ENCODE measurements at places on chromosomes 3 and 15. TPM values are rescaled to one million over a fixed set of nuclear protein-coding genes. Genes with fewer than 3 reads are reported as not detected.
A peak's percentile ranks its signal among the peaks of the same experiment; 100 is the strongest.

DNA sequence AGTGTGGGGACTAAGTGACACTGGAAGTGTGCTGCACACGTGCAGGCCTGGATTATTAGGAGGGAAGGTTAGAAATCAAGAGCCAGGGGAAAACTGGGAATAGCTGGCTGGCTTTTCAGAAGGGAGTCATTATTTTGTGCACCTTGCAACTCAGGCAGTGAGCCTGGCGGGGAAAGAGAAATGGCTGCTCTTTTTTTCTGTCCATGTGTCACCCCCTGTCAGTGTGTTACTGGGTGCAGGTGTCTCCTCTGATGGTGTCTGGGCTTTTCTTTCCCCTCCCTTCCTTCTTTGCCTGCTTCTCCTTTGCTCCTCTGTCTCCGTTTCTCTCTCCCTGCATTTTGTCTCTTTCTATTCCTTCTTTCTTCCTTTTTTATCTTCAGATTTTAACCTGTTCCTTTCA is 130.7 kb downstream of the APBA2 start:
- no peak overlapping the region for H3K4me3 ChIP-seq
- H3K27me3 ChIP-seq: no peaks in the 10 kb centered on the region
- no peak overlapping the region for H3K27ac ChIP-seq
- H3K36me3 ChIP-seq: no peaks in the 10 kb centered on the region
- no peak for DNase-seq

GRCh38 chr3:184669578-184669977 is 42.3 kb downstream of the MAGEF1 start:
- H3K27me3 ChIP-seq: no peaks in the 10 kb centered on the region
- H3K4me1 ChIP-seq: no peaks in the 10 kb centered on the region
- DNase-seq: no peak
- H3K4me3 ChIP-seq: no peak overlapping the region
- no peak overlapping the region for H3K27ac ChIP-seq

DNA sequence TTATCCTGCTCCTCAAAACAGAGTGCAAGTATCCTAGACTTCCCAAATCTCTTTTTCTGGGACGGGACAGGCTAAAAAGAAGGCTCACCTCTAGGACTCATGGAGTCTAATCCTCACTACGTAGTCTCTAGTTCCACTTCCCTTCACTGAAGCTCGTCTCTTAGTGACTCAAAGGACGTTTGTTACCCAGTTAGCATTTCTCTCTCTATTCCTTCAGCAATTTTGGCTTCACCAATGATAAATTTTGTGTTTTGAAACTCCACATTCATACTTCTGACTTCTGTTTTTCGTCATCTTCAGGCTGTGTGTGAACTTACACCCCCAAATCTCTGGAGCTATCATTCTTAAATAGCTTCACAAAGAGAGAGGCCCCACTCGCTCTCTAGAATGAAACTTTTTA is 627.1 kb downstream of the NAALADL2 start:
- DNase-seq: no peak
- no peak overlapping the region for H3K27ac ChIP-seq

GRCh38 chr15:68885070-68885469 is 45.3 kb upstream of the SPESP1 start:
- H3K27ac ChIP-seq: no peak overlapping the region
- DNase-seq: no peak
- H3K36me3 ChIP-seq: no peaks in the 10 kb centered on the region
- no peak overlapping the region for H3K4me3 ChIP-seq
- peaks cover 12% of the 10 kb centered on the region for H3K4me1 ChIP-seq
- no peaks in the 10 kb centered on the region for H3K27me3 ChIP-seq

- H3K27ac ChIP-seq: no peak overlapping the region
- H3K4me3 ChIP-seq: no peak overlapping the region
- no peaks in the 10 kb centered on the region for H3K27me3 ChIP-seq
- no peaks in the 10 kb centered on the region for H3K36me3 ChIP-seq
- DNase-seq: no peak
These were observed 261.4 kb downstream of the EPHA3 start for GRCh38 chr3:89368846-89369245.

- no peaks in the 10 kb centered on the region for H3K36me3 ChIP-seq
- peaks cover 16% of the 10 kb centered on the region for H3K4me1 ChIP-seq
- H3K4me3 ChIP-seq: peak within 1 kb of the TSS; percentile 99
- peak within 1 kb of the TSS; percentile 94 for H3K27ac ChIP-seq
These were observed at the start of gene SH3BP5 for GRCh38 chr3:15332405-15333098. Gene SH3BP5, minus strand, starts transcription at chr3:15332586. Its CDS starts 178 bp downstream, at chr3:15332408.

- H3K36me3 ChIP-seq: no peaks in the 10 kb centered on the region
- no peak overlapping the region for H3K4me3 ChIP-seq
These were observed 1131.4 kb downstream of the IGSF11 start for GRCh38 chr3:117903226-117903625.

DNA sequence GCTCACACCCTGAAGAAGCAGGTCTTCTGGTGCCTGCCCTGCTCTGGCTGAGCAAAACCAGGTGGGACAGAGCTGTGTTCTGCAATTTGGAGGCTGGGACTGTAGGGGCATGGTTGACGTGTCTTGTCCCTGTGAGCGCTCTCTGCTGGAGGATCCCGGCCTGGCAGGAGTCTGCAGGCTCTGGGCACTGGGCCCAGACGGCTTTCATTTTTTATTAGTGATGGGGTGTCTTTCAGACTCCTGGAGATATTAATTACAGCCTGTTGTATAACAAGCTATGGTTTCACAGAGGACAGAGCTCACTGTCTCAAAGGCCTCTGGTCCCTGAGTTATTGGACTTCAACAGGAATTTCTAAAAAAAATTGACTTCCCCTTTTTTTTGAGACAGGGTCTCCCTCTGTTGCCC is 29.5 kb upstream of the ZNF710 start:
- no peak overlapping the region for H3K4me3 ChIP-seq
- H3K27me3 ChIP-seq: no peaks in the 10 kb centered on the region
- H3K27ac ChIP-seq: no peak overlapping the region
- no peaks in the 10 kb centered on the region for H3K4me1 ChIP-seq
- DNase-seq: no peak

- no peaks in the 10 kb centered on the region for H3K36me3 ChIP-seq
- H3K27ac ChIP-seq: no peak overlapping the region
- H3K4me1 ChIP-seq: no peaks in the 10 kb centered on the region
- DNase-seq: no peak
These were observed 250.5 kb downstream of the UACA start for GRCh38 chr15:70512772-70513362.

DNA sequence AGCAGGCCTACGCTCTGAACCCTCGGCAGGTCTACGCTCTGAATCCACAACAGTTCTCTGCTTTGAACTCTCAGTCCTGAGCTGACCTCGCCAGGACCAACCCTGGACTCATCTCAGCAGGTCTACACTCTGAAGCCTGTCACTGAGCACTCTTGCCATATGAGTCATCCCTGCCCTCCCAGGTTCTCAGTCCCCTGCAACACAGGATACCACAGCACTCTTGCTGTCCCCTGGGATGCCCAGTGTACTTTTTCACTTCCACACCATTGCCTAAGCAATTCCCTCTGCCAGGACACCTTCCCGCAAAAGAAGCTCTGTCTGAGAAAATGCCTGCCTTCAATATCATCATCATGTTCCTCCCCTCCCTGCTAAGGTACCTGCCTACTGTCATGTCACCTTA is 42.0 kb downstream of the NUP210 start:
- H3K4me1 ChIP-seq: peaks cover 6% of the 10 kb centered on the region
- no peak overlapping the region for H3K4me3 ChIP-seq
- H3K36me3 ChIP-seq: no peaks in the 10 kb centered on the region
- H3K27ac ChIP-seq: peak overlapping the region; percentile 76
- DNase-seq: no peak

DNA sequence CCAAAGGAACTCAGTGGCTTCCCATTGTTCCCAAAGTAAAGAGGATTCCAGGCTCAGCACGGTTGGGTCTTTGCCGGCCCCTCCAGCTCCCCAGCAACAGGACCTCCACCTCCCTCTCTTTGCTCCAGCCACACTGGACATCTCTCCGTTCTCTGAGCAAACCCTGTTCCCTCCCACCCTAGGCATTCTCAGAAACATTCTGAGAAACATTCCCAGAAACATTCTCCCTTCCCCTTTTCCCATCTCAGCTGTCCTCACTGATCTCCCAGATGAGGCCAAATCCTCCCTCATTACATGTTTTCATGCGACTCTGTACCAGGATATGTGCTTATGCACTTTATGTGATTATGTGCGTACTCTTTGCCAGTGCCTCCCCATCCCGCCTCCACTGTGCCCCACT is 14.1 kb downstream of the CCDC33 start:
- no peak for DNase-seq
- H3K27me3 ChIP-seq: no peaks in the 10 kb centered on the region
- peaks cover 28% of the 10 kb centered on the region for H3K4me1 ChIP-seq
- H3K27ac ChIP-seq: peak overlapping the region; percentile 55

GRCh38 chr3:66863205-66864111 is 134.6 kb upstream of the KBTBD8 start:
- no peaks in the 10 kb centered on the region for H3K4me1 ChIP-seq
- H3K27ac ChIP-seq: no peak overlapping the region
- DNase-seq: no peak
- H3K27me3 ChIP-seq: no peaks in the 10 kb centered on the region
- H3K36me3 ChIP-seq: no peaks in the 10 kb centered on the region
- H3K4me3 ChIP-seq: no peak overlapping the region

- H3K4me3 ChIP-seq: peak overlapping the region; percentile 79
- no peaks in the 10 kb centered on the region for H3K36me3 ChIP-seq
- H3K27me3 ChIP-seq: no peaks in the 10 kb centered on the region
- no peak for DNase-seq
- H3K4me1 ChIP-seq: no peaks in the 10 kb centered on the region
- peak overlapping the region; percentile 98 for H3K27ac ChIP-seq
These were observed 4.0 kb downstream of the DIPK2A start for GRCh38 chr3:143975554-143976152.

- DNase-seq: no peak
- no peak overlapping the region for H3K27ac ChIP-seq
- no peak overlapping the region for H3K4me3 ChIP-seq
- H3K4me1 ChIP-seq: peaks cover 16% of the 10 kb centered on the region
- no peaks in the 10 kb centered on the region for H3K27me3 ChIP-seq
These were observed 9.2 kb downstream of the KPNA4 start for GRCh38 chr3:160556141-160556540.

- no peaks in the 10 kb centered on the region for H3K27me3 ChIP-seq
- H3K27ac ChIP-seq: no peak overlapping the region
These were observed 16.7 kb upstream of the BFSP2 start for GRCh38 chr3:133383175-133383574.

- H3K4me1 ChIP-seq: no peaks in the 10 kb centered on the region
- H3K27ac ChIP-seq: no peak overlapping the region
- DNase-seq: no peak
- H3K36me3 ChIP-seq: no peaks in the 10 kb centered on the region
- H3K27me3 ChIP-seq: no peaks in the 10 kb centered on the region
These were observed 62.4 kb upstream of the PCSK6 start for GRCh38 chr15:101551696-101552591.

DNA sequence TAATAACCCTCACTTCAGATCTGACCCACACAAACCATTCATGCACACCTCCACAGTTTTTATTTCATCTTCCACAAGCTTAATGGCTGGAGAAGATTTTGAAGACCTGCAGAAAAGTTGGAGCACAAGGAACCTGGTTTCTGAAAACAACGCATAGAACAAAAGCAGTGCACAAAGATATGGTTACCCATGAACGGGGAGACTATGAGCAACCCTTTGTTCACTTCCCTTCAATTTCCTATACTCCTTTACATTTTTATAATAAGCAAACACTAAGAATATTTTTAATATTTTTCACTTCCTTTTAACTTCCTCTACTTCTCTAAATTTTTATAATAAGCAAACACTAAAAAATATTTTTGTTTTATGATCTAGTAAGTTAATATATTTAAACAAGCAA is 103.5 kb upstream of the UBE2E2 start:
- no peak overlapping the region for H3K4me3 ChIP-seq
- no peaks in the 10 kb centered on the region for H3K27me3 ChIP-seq
- no peaks in the 10 kb centered on the region for H3K36me3 ChIP-seq
- DNase-seq: no peak
- H3K4me1 ChIP-seq: no peaks in the 10 kb centered on the region

DNA sequence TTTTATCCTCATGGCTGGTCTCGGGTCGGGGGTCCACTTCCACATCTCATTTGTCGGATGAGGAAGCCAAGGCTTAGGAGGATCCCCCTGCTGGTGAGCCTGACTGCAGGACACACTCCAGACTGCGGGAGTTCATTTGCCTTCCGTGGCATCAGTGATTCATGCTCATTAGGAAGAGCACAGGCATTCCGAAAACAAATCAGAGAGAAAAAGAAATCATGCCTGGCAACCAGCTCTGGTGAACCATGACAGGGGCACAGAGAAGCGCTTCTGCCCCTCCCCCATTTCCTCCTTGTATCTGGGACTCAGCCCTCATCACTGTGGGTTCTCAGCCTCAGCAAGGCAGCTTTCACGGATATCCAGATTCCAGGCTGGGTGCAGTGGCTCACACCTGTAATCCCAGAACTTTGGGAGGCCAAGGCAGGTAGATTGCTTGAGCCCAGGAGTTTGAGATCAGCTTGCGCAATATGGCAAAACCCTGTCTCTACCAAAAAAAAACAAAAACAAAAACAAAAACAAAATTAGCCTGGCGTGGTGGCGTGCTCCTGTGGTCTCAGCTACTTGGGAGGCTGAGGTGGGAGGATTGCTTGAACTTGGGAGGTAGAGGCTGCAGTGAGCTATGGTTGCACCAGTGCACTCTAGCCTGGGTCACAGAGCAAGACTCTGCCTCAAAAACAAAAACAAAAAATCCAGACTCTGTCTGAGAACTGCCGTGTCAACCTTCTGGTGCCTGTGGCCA is 28.4 kb downstream of the IRAK2 start:
- H3K36me3 ChIP-seq: no peaks in the 10 kb centered on the region
- peak; percentile 82 for DNase-seq
- H3K27me3 ChIP-seq: no peaks in the 10 kb centered on the region
- H3K4me1 ChIP-seq: peaks cover 74% of the 10 kb centered on the region
- H3K4me3 ChIP-seq: no peak overlapping the region

DNA sequence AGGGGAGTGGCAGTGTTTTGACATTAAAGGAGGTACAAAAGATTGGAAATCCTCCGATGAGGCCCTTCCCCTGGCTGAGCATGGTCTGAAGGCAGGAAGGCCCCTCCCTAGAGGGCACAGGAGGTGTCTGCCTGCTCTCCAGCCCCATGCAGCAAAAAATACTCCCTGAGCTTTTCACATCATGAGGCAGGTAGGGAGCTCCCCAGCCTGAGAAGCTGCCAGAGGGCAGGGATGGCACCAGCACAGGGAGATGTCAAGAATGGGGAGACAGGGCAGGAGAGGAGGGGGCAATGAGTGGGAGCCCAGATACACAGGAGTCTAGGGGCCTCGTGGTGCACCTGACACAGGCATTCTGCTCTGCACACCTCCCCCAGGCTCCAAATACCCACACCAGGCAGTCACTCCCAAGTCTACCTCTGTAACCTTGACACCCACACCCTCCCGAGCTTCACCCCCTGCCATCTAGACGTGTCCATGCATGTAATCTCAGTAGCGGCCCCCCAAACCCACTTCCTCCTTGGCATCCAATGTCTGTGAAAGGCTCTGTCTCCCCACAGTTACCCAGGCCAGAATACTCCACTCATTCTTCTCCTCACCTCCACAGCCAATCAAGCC is 22.9 kb downstream of the GRAMD2A start:
- no peaks in the 10 kb centered on the region for H3K27me3 ChIP-seq
- no peaks in the 10 kb centered on the region for H3K36me3 ChIP-seq
- H3K4me3 ChIP-seq: no peak overlapping the region
- no peak overlapping the region for H3K27ac ChIP-seq
- peaks cover 2% of the 10 kb centered on the region for H3K4me1 ChIP-seq

GRCh38 chr3:140164922-140165590 is 230.1 kb downstream of the CLSTN2 start:
- H3K36me3 ChIP-seq: no peaks in the 10 kb centered on the region
- DNase-seq: no peak

The SLC24A5 gene
- not detected for total RNA-seq
